ENCODE measurements at places on chromosomes 3 and 15.

DNA sequence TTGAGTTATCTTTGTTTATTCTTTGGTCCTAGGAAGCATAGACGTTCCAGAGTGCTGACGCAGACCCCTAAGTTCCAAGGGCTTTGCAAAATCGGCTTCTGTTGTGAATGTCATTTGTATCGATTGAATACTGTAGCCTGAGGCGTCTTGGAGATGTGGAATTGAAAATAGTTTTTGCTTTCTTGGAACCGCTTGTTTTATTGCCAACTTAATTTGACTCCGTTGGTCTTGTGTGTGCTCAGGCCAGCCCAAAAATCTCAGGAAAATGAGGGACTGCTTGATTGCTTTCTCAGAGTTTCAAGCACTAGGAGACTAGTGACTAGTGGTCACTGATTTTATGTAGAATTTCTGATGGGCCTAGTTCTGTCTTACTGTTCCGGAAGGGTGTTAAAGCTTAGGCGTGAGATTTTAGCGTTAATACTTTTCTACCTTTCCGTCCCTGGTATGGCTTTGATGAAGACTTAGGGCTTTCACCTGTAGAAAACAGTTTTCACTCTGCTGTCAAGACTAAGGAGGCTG, 263 bp upstream of the UTS2B start:
- no peak for DNase-seq

- no peak for DNase-seq
These were observed 151.0 kb upstream of the MLF1 start for GRCh38 chr3:158419820-158420653.

DNA sequence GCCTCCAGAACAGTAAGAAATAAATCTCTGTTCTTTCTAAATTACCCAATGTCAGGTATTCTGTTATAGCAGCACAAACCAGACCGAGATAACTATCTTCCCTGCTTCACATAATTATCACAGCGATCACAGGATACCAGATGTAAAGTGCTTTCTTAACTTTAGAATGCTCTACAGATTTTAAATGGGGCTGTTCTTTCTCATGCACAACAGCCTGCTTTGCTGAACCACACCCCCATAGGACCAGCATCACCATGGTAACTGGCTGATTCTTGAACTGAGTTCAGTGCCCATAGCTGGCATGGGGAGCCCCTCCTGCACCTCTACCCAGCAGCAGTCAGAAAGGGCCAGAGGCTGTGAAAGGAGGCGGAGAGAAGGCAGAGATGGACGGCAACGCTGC, 7.8 kb downstream of the CD80 start:
- DNase-seq, result no peak

- DNase-seq, result no peak
These were observed 94.3 kb upstream of the TLE3 start for GRCh38 chr15:70192041-70192440.

GRCh38 chr15:55514414-55514850, 6.4 kb upstream of the DNAAF4 start:
- DNase-seq, result peak; percentile 59

GRCh38 chr3:113626503-113627371, 69.7 kb downstream of the USF3 start:
- DNase-seq, result peak; percentile 79

GRCh38 chr15:78223396-78224022, 10.9 kb downstream of the ACSBG1 start:
- DNase-seq, result no peak

- DNase-seq, result no peak
These were observed 211.9 kb downstream of the SV2B start for GRCh38 chr15:91311986-91312385.

DNA sequence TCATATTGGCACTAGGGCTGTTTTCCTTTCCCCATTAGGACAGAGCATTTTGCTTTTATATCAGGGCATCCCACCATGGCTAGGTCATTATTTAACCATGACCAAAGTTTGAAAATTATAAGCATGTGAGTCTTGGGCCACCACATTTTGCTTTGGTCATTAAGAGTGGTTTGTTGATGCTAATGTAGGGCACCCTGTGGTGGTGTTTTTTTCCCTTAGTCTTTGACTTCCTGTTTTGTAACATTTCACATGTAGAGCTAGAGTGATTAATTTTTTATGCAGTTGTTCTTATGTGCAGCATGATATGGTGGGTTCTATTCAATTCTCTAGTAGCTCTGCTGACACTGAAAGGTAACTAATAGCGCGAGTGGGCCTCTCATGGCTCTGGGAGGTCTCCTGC, 249.6 kb upstream of the ROBO1 start:
- DNase-seq, result no peak

- DNase-seq, result no peak
These were observed 42.8 kb downstream of the PRR23E start for GRCh38 chr3:127235706-127236105.

DNA sequence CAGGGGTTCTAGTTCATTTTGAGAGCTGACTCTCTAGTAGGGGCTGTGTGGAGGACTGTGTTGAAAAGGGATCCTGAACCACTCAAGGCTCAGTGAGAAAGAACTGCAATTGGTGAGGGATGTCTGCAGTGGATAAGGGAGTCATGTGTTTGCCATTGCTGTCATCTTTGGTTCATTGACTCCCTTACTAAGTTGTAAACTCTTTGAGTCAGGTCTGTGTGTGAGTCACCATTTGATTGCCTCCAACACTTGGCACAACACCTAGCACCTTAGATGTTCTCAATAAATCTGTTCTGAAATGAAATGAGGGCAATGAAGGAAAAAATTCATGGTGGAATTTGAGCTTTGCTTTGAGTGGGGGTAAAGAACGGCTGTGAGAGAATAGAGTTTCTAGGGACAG, 51.7 kb downstream of the PLS1 start:
- no peak for DNase-seq

GRCh38 chr3:182730675-182731042, 62.6 kb upstream of the ATP11B start:
- no peak for DNase-seq

GRCh38 chr3:127342735-127343134, 54.9 kb upstream of the PRR20G start:
- no peak for DNase-seq

DNA sequence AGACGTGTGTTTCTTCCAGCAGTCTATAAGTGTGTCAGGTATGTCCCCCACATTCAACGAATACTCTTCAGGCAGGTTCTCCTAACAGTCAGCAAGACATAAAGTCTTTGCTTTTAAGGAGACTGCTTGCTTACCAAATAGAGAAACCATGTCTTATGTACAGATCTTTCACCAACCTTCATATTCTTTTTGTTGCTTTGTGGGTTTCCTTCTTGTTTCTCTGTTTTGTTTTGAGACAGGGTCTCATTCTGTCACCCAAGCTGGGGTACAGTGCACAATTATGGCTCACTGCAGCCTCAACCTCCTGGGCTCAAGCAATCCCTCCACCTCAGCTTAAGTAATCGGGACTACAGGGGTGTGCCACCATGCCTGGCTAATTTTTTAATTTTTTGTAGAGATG, 14.3 kb downstream of the DYNC1LI1 start:
- DNase-seq, result no peak

DNA sequence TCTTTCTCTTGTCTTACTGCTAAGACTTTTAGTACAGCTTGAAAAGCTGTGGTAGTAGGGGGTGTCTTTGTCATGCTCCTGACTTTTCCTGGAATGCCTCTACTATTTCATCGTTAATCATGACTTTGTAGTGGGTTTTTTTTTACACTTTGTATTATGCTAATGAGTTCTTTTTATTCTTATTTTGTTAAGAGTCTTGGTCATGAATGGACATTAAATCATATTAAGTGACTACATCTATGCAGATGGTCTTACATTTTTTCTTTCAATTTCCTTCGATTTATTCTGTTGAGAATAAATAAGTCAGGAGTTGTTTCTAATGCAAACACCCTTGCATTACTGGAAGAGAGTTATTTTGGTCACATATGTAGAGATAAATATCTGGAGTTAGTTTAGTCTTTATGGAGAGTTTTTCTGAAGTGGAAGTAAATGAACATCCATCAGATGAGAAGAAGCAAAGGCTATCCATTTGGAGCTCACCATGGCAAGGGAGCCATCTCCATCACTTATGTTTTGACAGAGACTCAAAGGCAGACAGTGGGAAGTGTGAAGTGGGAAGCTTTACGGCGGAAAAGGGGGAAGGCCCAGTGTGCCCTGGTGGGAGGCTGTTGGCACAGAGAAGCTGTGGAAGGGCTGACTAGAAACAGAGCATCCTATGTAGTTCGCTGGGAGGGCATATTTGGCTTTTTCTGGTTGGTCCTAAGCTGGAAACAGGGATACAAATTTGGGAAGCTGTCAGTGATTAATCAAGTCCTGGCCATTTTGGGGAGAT, 73.1 kb upstream of the PRR23E start:
- DNase-seq, result no peak

DNA sequence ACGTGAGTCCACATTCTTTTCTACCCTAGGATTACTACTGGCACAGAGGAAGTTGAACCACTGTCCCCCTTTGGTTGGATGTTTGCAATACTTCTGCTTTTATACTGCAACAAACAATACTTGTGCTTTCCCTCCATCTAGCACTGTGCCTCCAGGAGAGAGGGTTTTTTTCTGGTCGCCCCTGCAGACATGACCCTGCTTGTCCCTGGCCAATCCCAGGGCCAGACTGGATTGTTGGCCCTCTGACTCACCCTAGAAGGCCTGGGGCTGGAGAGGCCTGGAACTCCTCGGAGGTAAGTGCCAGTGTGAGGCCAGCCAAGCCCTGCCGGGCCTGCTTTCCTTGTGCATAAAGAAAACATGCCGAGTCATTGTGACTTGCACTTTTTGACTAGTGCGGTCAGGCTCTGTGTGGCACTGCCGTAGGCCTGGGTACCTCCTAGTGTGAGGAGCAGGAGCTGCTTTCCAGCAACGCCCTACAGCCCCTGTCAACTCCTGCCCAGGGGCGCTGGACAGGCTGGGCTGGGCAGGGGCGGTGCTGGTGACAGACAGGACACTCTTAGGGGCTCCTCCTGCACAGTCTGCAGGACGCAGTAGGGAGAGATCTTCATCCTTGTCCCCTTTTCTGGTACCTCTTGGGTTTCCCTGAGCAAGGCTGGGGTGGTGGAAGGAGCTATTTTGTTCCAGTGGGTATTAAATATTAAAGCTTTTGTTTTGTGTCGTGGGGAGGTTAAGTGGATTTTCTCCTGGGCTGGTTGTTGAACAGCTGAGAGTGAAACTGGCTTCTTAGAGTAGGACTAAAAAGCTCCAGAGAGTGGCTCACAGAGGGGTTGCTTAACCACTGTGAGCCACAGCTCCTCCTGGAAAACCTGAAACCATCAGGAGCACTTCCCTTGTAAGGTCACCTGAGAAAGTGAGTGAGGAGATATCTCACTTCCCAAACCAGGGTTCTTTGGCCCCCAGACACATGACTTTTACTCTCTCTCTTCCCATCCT, 14.4 kb upstream of the TKT start:
- peak; percentile 93 for DNase-seq

DNA sequence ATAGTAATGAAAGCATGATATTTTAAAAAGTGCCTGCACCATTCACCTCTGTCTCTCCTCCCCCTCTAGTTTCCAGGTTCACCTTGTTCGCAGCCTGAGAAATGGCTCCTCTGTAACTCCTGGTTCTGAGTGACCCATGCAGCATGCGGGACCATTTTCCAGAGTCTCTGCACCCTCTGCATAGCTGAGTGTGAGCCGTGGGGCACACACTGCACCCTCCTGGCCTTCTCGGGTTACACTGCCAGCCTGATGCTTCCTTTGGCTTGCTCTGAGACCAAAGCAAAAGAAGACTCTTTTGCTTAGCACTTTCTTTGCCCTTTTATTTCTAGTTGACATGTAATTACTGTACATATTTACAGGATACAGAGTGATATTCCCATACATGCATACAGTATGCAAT, 287.3 kb downstream of the GABRG3 start:
- no peak for DNase-seq

GRCh38 chr3:112682361-112682760, 41.4 kb upstream of the CCDC80 start:
- DNase-seq, result no peak

GRCh38 chr3:106341087-106341486, 472.3 kb upstream of the CBLB start:
- DNase-seq, result no peak

DNA sequence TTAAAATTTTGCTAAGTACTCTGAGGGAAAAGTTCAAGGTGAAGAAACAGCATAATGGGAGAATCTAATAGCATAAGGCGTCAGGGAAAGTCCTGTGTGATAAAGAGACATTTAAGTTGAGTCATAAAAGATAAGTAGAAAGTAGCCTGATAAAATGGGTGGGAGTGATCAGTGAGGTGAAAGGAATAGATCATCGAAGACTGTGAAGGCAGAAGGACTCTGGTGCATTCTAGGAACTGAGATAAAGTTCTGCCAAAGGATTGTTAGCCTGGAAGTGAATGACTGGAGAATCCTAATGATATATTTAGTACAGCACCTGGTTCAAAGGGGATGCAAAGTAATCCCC, 149.9 kb downstream of the CFAP20DC start:
- DNase-seq, result no peak

DNA sequence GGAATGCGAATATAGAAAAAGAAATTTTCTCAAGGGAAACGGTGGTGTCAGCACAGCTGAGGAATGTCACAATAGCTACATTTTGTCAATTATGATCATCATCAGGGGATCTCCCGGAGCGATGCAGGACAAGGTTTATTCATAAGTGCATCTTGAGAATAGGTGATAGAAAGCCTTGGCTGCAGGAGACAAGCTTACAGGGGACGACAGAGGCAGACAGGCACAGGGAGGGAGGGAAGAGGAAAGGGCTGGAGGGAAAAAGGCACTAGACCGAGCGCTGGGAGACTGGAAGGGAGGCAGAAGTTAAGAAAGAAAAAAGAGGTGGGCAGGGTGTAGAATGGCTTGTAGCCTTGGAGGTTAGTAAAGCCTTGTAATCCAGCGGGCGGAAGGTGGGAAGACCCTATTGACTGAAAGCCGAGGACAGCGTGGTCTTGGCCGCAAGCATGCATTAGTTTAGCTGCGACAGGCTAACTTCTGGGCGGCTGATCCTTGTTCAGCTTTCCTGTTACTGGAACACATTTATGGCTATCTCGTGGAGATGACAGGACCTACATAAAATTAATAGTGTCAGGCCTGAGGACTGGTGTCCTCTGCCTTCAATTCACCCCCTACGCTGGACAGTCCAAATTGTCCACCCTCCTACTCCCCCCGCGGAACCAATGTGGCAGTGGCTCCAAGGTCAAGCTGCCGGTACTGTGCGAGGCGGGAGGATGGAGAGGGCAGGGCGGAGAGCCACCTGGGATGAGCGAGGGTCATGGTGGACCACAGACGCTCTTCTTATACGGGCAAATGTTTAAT, 1.4 kb upstream of the NECTIN3 start:
- DNase-seq, result peak; percentile 48

DNA sequence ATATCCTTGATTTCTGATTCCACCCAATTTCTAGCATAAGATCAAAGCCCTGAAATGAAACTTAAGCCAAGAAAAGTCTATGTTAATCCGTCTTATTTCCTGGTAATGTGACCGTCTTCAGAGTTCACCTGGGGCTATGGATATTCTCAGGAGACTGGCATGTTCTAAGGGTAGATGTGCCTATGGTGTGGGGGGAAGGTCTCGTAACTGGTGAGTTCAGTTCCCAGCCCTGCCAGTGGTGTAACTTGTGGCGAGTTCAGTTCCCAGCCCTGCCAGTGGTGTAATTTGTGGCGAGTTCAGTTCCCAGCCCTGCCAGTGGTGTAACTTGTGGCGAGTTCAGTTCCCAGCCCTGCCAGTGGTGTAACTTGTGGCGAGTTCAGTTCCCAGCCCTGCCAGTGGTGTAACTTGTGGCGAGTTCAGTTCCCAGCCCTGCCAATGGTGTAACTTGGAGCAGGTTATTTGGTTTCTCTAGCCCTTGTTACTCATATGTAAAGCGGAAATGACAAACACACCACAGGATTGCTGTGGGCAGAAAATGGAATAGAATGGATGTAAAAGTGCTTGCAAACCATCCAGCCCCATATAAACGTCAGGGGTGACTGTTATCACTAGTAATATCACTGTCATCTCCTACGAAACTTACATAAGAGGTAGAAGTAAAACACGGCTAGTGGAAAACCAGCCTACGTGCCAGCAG, 30.4 kb downstream of the SLC51A start:
- no peak for DNase-seq

All from aorta (tissue), 5 donors.